ENCODE measurements at places on chromosomes 12 and 14.

DNA sequence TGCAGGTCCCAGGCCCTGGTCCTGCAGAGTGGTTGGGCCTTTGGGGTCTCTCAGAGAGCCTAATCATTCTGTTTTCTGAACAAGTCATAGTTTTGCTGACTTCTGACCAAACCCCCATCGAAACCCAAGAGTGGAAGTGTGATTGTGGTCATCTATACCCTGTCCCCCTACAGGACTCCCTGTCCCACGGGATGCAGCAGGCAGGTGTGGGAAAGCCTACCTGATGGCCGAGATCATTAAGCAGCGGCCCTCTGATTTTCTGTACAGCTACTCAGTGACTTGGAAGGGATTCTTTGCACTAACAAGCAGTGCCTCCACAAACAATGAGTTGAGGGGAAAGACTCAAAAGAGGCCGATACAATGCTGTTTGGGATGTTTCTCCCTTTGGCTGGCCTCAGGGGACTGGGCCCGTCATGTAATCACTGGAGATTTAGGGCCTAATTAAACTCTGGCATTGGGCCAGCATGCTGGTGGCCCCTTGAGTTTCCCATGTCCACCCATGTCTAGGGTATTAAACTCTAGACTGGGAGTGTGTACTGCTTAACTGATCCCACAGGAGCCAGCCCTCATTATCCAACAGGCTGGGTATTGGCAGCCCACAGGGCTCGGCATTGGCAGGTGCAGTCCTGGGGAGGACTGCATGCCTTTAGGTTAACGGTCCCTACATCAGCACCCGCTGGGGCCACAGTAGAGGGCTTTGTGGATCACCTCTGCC is 192.8 kb downstream of the ZFP36L1 start:
- DNase-seq, result no peak

- no peak for DNase-seq
Measured at GRCh38 chr14:100888789-100889315, 14.7 kb downstream of the RTL1 start.

DNA sequence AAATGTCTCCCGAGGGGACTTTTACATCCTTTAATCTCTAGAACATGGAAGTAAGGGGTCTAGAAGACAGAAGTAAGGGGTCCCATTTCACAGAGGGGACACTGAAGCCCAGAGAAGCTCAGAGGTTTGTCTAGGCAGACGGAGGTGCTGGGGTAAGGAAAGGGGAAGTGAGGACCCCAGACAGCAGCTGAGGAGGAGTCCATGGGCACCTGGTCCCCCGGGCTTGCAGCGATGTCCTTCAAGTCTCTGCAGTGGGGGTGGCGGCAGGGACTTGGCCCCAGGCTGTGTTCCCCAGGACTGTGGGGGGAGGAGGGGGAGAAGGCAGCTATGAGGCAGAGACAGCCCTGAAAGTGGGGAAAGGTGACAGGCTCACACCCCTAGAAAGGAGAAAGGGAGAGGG is 30.7 kb downstream of the DTX1 start:
- no peak for DNase-seq

- DNase-seq, result no peak
Measured at GRCh38 chr12:112523856-112524255, 105.1 kb downstream of the PTPN11 start.

GRCh38 chr14:77570706-77571268 is 45.6 kb downstream of the SPTLC2 start:
- DNase-seq, result peak; percentile 29

GRCh38 chr14:103872481-103873113 is 25.2 kb upstream of the PPP1R13B start:
- no peak for DNase-seq
